T-cell (primary cell): ENCODE measurements at places on chromosomes 7 and 10. TPM values are rescaled to one million over a fixed set of nuclear protein-coding genes. Genes with fewer than 3 reads are reported as not detected.

The PITRM1 gene
- total RNA-seq = 89.5 TPM

- H3K36me3 ChIP-seq = no peaks in the 10 kb centered on the region
- no peak overlapping the region for H3K27ac ChIP-seq
- no peak for DNase-seq
- H3K4me3 ChIP-seq = no peak overlapping the region
These were observed 112.5 kb downstream of the RALA start for GRCh38 chr7:39735903-39736302.

DNA sequence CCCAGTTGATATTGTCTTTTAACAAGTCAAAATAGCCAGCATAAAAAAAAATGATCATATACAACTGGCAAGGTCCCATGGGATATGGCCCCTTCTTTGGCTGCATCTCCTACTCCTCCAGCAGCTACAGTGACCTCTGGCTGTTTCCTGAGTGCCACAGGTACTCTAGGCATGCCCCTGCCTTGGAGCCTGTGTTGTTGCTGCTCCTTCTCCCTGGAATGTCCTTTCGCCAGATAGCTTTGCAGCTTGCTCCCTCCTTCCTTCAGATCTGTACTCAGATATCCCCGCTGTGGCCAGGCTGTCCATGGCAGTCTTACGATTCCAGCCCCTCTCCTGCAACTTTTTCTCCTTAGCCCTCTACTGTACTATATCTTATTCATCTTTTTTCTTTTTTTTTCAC lies 23.3 kb downstream of the CNNM2 start:
- H3K27me3 ChIP-seq = no peaks in the 10 kb centered on the region
- no peak for DNase-seq
- no peak overlapping the region for H3K27ac ChIP-seq
- no peaks in the 10 kb centered on the region for H3K4me1 ChIP-seq

The ZNF488 gene
- total RNA-seq = not detected

- no peak overlapping the region for H3K4me3 ChIP-seq
- H3K27me3 ChIP-seq = no peaks in the 10 kb centered on the region
- DNase-seq = no peak
These were observed 41.1 kb downstream of the FAM20C start for GRCh38 chr7:233249-234035.

The TBL2 gene
- 38.5 TPM for total RNA-seq

The DOCK1 gene
- total RNA-seq = 0.37 TPM
